ENCODE measurements at places on chromosomes 4 and X.

- peak; percentile 5 for DNase-seq
Measured at GRCh38 chrX:3962511-3963311, 249.3 kb upstream of the PRKX start.

DNA sequence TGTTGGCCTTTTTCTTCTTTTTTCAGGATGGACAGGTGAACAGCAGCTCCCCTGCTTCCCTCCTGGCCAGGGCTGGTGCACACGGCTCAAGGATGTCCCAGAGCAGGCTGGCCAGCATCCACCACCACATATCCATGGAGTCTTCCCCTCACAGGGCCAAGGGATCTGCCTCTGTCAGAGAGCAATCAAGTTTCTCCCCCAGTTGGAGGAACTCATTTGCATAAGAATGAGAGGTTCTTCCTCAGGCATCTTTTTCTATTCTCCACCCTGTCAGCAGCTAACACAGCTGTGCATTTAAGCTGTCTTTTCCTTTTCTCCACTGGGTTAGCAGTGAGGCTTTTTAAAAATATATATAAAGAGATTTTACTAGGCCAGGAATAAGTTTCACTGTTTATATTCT is 143.8 kb downstream of the ANAPC10 start:
- no peak for DNase-seq

DNA sequence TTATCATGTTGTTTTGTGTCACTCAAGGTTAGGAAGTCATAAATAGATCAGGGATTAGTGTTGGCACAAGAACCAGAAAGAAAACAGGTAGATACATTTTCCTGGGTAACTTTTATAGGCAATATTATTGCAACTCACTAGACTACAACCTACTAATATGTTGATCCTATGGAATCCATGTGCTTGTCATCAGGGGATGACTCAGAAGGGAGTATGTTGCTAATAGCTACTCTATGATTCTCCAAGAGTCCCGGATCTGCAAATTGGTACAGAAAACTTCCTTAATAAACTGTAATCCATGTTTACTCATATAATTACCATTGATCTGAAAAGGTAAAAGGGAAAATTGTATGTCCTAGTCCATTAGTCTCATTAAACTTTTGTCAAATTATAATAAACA is 11.7 kb upstream of the GNRHR start:
- DNase-seq, result no peak

- peak; percentile 85 for DNase-seq
Measured at GRCh38 chr4:145734576-145735346, 54.8 kb downstream of the C4orf51 start.

Data from GM03348 (cell line).